ENCODE measurements at places on chromosomes 2 and 18.

DNA sequence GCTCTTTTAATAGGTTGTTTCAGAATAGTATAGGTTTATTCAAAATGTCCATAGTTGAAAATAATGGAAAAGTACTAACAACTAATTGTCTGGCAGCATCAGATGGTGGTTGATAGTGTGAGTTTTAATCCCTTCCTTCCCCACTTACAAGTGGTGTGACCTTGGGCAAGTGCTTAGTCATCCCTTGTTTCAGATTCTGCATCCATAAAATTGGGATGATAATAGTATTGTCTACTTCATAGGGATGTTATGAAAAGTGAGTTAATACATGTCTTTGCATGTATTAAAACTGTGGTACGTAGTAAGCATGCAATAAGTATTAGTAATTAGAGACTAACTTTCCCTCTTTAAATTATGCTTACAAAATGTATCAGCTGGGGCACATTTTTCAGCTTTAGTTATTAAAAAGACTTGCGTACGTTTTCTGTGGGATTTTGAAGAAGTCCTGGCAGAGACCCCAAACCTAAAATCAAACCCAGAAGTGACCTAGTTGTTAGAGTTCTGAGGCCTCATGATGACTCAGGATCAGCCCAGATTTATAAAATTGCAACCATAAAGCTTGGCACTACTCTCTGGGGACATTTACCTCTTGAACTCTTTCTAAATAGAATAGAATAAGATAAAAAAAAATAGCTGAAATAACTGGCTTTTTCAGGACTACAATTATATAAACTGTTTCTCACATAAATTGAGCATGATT is 8.6 kb downstream of the ITGA4 start:
- no peak for DNase-seq

GRCh38 chr2:122001441-122001874 is 246.0 kb downstream of the TSN start:
- DNase-seq, result no peak

- peak; percentile 31 for DNase-seq
These were observed 82.7 kb downstream of the COL5A2 start for GRCh38 chr2:189096769-189097447.

DNA sequence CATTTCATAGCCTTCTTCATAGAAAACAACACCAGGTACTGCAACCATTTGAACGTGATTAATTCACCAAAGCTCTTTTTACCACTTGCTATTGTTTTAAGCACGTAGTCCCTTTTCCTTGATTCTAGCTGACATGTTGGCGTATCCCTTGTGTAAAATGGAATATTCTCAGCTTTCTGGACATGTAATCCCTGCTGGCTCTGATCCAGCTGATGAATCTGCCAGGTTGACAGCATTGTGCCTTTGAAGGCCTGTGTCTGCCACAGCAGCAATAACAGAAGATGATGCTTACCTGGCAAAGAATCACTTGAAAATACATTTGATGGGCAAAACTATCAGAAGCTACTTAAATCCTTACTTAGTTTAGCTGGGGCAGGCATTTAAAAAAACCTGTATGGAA is 81.0 kb upstream of the CCDC150 start:
- no peak for DNase-seq

DNA sequence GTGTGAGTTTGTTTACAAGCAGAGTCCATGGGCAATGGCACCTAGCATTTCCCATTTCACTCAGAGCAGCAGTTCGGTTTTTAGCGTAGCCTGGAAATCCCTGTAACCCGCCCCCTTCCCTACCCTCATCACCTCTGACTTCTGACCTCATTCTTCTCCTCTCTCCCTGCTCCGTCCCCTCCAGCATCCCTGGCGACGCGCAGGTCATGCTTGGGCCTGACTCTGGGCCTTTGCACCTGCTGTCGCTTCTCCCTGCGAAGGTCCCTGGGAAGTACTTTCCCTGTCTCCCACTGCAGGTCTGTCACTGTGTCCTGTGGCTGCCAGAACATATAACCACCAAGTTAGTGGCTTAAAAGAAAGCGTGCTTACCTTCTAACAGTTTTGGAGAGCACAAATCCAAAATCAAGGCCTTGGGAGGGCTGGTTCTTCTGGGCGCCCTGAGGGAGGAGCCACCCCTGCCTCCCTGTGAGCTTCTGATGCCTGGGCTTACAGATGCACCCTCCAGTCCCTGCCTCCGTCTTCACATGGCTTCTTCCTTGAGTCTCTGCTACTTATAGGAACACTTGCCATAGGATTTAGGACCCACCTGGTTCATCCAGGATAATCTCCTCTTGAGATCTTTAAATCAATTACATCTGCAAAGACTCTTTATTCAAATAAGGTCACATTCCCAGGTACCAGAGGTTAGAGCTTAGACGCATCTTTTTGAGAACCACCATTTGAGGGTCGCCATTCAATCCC is 8.1 kb upstream of the RAB17 start:
- no peak for DNase-seq

GRCh38 chr2:98565941-98566340 is 42.4 kb downstream of the COA5 start:
- no peak for DNase-seq

- no peak for DNase-seq
These were observed 139.6 kb downstream of the COMMD1 start for GRCh38 chr2:62045017-62045543.

DNA sequence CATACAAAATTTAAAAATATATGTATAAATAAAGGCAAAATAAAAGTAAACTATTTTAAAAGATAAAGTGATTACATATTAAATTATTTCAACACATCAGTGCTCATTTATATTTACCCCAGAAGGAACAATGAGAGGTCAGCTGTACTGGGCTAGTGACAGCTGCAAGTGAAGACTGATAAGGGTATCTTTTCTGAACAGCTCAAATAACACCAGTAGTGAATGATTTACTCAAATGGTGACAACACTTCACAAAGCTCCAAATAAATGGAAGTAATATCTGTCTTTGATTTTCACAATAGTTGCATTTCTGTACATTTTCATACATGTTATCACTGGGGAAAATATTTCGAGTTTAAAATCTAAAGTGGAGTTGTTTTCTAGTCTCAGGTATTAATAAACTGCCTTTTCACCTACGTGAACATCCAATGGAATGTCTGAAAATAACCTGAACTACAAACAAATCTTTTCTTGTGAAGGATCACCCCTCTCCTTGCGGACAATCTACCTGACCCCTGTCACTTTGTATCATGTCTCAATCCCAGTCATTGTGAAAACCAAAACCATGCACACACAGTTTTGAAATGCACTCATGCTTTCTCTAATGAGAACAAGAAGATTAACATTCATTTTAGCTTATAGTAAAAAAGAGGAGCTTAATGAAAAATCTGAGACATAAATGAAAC is 1928.8 kb upstream of the CELF4 start:
- no peak for DNase-seq

- no peak for DNase-seq
These were observed 570 bp downstream of the SCRN3 start for GRCh38 chr2:174395969-174396630.

- DNase-seq, result no peak
These were observed 43.0 kb upstream of the PLA2R1 start for GRCh38 chr2:160105366-160105765.

DNA sequence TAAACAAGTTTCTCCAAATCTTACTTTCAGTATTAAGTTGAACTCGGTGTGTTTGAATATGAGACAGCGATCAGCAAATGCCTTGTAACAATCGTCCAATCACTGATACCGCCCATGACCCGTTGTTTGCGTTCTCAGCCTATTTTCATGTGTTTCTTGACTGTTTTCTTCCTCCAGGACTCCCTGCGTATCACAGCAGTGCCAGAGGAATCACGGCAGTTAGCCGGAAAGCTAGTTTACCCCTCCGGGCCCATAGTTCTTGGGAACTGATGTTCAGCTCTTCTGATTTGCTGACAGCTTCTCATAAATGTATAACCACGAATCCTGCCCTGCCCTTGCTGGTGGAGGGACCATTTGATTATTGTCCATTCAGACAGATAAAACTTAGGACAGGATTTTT is 42.2 kb upstream of the TPO start:
- DNase-seq, result no peak

- no peak for DNase-seq
These were observed 1057.8 kb upstream of the CDH2 start for GRCh38 chr18:29234751-29235150.

- DNase-seq, result no peak
These were observed 3.7 kb upstream of the HTR2B start for GRCh38 chr2:231128541-231128940.

GRCh38 chr2:28436525-28437051 is 43.9 kb downstream of the FOSL2 start:
- no peak for DNase-seq

DNA sequence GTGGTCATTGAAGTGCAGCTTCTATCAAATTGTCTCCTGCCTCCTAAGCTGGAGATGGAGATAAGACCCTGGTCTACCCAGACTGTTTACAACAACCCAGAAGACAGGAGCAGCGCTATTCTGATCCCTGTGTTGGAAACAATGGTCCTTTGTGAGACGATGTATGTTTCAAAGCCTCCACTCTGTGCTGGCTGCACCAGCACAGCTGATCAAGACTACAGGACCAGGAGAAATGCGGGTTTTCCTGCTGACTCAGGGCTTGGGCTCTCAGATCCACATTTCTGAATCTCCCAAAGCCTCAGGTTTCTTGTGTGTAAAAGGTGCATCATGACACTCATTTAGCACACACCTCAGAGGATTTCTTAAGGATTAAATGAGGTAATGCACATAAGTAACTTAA is 92.0 kb downstream of the POU3F3 start:
- DNase-seq, result no peak

GRCh38 chr2:72719416-72719815 is 106.4 kb downstream of the EXOC6B start:
- DNase-seq, result no peak

DNA sequence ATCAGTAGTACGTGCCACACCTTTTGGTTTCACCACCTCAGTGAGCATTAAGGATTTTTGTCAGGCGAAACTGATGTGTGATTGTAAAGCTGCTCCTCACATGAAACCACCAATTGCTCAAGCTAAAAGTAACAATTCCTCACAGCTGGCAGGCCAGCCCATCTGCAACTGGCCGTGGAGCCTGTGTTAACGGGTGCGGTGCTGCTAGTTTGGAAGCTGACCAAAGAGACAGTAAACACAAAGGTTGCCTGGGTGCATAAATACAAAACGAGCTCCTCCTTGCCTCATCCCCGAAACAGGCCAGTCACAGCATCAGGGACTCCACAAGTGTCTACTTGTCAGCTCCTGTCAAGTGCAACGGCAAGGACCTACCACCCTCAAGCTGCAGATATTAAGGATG is 32.0 kb downstream of the LGALSL start:
- DNase-seq, result no peak

DNA sequence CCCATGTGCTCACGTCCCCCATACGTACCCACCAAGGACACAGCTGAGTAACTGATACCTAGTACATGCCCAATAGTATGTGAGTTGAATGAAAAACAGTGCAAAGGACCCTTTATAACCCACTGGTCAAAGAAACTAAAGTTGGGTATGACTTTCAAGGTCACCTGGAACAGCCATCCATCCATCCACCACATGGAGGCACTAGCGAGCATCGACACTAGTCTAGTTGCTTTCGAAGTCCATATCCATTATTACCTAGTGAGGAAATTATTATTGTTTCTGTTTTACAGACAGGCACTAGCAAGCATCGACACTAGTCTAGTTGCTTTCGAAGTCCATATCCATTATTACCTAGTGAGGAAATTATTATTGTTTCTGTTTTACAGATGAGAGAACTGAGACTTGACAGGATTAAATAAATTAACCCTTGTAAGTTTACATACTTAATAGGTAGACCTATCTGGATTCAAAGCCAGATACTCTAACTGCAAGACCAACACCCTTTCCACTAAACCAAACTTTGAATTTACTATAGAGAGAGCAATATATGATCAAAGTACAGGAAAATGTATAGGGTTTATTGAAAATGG is 233.7 kb downstream of the METTL4 start:
- peak; percentile 8 for DNase-seq

GRCh38 chr2:173184031-173185004 is 108.7 kb downstream of the MAP3K20 start:
- DNase-seq, result peak; percentile 83

GRCh38 chr2:215811003-215811402 is 202.3 kb downstream of the MREG start:
- no peak for DNase-seq

GRCh38 chr18:3281456-3282400 is 19.8 kb downstream of the MYL12B start:
- DNase-seq, result peak; percentile 29

GRCh38 chr2:73253400-73253799 is 19.3 kb downstream of the CCT7 start:
- no peak for DNase-seq

GRCh38 chr2:196284144-196284844 is 112.9 kb upstream of the STK17B start:
- no peak for DNase-seq

- DNase-seq, result no peak
These were observed 18.8 kb upstream of the STAT1 start for GRCh38 chr2:191032588-191033429.

DNA sequence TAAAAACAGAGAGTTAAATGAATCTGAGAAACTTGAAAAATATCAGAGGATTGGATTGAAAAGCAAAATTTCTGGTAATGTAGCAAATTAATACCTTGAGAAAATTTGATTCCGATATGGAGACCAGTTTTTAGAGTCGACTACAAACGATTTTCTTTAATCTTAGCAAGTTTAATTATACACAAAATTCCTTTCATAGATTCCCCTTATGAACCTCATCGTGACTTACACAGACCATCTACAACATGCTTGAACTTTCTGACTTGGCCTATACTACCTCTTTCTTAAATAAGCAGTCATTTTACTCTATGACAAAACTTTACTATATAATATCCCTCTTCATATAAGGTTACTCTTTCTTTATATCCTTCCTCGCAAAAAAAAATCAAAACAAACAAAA is 769.6 kb upstream of the CRIM1 start:
- DNase-seq, result no peak

- no peak for DNase-seq
These were observed 14.9 kb downstream of the NR4A2 start for GRCh38 chr2:156317631-156318030.

- DNase-seq, result no peak
These were observed 1.3 kb downstream of the SLC19A3 start for GRCh38 chr2:227716501-227716900.

DNA sequence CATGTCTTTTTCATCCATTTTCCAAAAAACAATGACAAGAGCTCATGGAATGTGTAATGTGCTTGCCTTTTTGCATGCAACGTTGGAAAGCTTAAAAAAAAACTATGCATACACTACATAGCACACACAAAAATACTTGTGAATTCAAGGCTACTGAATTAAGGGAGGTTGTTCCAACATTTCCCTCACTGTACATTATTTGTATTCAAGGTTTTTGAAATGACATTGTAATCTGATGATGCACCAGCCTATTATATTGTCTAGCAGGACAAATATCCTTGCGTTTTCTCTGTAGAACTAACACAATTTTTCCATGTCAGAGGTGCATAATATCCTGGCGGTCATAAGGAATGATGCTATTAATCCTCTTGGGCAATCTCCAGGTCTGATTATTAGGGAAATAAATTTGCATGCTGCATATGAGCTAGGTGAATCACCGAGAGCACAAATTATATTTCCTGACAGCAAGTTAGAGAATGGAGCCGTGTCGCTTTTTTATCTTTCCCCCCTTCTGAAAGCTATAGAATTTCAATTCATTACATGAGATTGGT is 836.9 kb upstream of the FANCL start:
- no peak for DNase-seq

- no peak for DNase-seq
These were observed 174.4 kb upstream of the ERBB4 start for GRCh38 chr2:212712991-212713390.
